ENCODE measurements at places on chromosomes 2 and 18.

DNA sequence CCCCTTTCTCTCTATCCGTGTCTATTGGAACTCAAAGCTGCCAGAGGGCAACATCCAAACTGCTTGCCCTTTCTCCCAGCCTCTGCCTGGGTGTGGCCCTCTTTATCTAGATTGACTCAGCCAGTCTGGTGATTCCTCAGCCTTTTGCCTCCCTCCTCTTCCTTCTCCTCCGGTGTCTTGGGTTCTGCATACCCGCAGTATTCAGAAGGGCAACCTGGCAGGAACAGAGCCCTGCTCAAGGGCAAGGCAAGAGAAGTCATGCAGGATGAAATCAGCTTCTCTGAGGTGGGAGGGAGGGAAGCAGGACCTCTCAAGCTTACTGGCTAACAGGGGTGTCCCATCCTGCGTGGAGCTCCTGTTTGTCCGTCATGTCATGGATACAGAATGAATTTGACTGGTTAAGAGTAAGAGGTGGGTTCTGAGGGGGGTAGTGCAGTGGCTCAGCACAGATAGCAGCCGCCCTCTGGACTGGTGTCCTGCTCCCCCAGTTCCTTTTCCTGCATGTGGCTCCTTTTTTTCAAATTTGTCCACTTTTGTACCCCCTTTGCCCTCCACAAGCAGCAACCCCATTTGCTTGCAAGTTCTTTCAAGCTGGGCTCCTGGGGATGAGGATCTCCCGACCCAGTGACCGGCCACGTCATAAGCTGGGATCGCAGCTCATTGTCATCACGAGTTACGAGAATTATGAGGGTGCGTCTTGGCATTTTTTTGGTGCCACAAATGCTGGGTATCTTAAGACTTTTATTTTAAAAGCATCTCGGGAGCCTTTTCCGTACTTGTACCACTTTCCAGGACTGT, 154.1 kb downstream of the FHOD3 start:
- no peak for DNase-seq

GRCh38 chr2:43022896-43023295, 203.5 kb downstream of the ZFP36L2 start:
- DNase-seq = peak; percentile 69

DNA sequence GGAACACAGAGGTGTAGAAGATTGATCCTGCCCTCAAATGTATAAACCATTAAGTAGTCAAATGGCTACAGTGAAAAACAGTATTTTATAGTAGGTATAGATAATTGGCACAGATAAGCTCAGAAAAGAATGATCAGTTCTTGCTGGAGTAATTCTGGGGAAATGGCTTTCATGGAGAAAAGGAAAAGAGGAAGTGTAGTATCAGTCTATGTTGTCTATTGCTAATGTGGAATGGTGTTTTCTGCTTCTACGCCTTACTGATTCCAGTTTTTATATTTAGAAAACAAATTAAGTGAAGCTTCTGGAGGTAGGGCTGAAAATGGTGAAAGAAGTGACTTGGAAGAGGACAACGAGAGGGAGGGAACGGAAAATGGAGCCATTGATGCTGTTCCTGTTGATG, 22.2 kb downstream of the ZC3H15 start:
- no peak for DNase-seq

DNA sequence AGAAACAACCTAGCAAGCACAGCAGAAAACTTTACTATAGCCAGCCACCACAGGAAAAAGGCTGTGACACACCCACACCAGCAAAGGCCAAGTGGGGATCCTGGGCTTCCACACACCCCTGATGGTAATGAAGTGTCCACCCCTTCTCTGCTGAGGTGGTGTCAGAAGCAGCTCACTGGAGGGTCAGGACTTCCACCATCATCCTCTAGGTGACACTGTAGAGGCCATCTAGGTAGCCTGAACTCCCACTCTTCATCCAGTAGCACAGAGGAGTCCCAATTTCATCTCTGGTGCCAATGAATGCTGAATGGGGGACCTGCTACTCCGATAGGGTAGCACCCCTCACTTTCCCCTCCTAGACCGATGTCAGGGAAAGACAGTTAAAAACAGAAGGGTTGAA, 1544.4 kb downstream of the LRP1B start:
- peak; percentile 13 for DNase-seq

DNA sequence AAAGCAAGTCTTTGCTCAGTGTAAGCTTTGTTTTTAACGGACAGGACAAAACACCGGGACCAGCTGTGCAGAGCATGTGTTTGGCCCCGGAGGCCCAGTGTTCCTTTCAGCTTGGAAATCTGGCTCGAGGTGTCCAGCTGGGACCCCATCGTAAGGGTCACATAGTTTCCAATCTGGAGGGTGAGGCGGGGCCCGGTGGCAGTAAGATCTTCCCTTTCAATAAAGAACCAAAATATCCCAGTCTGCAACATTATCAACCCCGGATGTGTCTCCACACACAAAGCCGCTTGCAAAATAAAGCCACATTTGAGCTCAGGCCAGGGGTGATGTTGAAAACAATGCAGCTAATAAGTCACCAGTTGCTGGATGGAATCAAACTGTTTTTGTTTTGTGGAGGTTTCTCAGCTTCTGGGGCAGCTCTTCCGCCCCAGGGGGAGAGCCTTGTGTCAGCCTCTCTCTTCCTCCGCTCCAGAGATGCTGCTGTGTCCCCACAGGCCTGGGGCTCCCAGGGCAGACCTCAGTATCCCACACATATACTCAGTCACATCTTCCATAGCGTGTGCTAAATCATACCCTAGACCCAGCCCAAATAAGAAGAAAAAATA, 138.6 kb upstream of the GLI2 start:
- peak; percentile 24 for DNase-seq

GRCh38 chr18:9334973-9335696, 562 bp downstream of the TWSG1 start:
- no peak for DNase-seq

DNA sequence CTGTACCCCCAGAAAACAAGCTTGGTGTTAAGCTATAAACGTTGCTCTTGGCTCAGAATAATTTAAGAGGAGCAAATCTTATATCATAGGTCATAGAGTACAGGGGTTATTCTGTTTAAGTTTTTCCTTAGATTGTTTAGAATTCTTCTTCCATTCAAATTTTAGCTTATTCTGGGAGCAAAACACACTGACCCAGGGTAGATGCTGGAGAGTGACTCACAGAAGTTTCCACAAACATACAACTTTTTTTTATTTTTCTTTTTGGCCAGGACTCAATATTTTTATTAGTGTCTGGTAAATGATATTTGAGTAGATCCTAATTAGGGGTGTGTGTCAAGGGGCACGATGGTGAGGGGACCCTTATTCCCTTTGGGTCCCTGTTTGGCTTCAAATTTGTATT, 71.5 kb upstream of the PSME4 start:
- no peak for DNase-seq

GRCh38 chr2:26327291-26328272, 18.4 kb upstream of the SELENOI start:
- DNase-seq = no peak

- no peak for DNase-seq
Observed at GRCh38 chr18:21602299-21602587, 1.7 kb upstream of the ESCO1 start.

Measured in COLO829 (cell line).